ENCODE measurements at places on chromosomes 11 and 22.
A peak's percentile ranks its signal among the peaks of the same experiment; 100 is the strongest.

GRCh38 chr11:128548649-128549255, 38.6 kb downstream of the ETS1 start:
- DNase-seq, result no peak

DNA sequence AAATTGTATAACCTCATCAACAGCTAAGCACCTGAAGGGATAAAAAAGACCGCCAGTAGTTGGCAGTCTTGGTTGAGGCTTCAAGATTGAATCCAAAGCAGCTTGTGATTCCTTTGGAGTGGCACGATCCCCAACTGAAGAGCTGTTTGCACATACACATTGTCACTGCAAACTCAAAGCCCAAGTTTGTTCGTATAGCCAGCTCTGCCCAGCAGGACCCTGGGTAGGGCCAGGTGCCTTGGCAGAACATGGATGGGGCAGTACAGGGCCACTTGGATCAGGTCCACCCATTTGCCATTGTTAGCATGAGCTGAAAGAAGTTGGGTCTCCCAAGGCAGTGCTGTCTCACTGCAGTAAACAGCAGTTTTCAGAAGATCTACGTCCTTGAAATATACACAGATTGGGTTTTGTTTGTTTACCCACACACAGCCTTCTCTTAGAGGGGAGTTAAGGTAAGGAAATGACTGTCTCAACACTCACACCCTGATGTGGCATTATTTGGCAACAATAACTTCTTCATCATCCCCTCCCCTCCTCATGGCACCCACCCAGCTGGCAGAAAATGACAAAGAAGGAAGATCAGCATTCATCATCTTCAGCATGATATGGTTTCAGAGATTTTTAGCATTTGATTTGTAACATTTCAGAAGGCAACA, 132.9 kb downstream of the COMMD9 start:
- DNase-seq, result no peak

DNA sequence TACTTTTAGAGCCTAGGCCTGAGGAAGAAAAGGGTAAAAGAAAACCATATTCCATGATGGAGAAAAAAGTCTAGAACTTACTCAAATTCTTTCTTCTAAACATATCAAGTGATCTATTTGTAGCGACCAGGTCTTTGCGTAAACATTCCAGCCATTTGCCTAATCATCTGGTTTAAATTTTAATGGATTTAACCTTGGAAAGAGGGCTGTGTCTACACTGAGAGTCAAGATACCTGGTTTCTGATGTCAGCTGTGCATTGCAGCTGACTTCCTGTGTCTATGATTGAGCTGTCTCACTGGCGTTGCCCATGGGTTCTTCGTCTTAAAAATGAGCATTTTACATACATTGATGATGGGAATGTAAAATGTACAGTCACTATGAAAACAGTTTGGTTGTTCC, 10.0 kb upstream of the TMEM123 start:
- DNase-seq, result no peak

- DNase-seq, result no peak
These were observed 51.5 kb upstream of the PHOX2A start for GRCh38 chr11:72295471-72295870.

GRCh38 chr11:19089421-19089820, 27.5 kb upstream of the ZDHHC13 start:
- no peak for DNase-seq

GRCh38 chr11:63573881-63574855, 11.0 kb upstream of the PLAAT2 start:
- peak; percentile 48 for DNase-seq

GRCh38 chr22:37128555-37129281, 19.2 kb upstream of the TMPRSS6 start:
- DNase-seq, result no peak

DNA sequence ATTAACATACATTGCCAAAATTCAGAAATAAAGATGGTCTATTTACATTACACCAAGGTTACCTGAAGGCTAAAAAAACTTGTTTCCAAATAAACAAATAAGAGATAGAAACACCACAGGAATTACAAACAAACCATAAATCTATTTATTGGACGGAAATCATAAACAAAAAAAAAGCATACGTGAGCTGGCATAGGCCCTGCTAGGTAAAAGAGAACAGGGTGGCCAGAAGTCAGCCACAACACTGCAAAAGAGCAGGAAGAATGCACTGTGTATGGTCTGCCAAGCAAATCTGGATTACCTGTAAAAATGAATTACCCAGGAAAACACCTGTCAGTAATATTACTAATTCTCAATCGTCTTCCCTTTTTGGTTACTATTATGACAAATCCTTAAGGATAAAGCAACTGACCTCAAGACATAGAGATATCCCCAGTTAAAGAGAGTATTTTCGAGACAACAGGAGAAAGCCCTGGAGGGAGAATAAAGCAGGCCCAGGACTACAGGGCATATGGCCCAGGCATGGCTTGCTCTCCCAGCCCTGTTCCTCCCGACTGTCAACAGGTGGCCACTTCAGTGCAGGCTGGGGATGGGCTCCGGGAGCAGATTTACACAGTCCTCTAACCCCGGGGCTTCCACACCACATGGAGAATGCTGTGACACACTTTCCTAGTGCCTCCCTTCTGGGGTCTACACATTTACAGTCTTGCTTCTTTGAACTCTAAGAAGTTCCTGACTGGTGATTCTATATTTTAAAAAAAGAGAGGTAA, 18.0 kb downstream of the PPP2R1B start:
- DNase-seq, result no peak

- DNase-seq, result peak; percentile 61
These were observed 147.3 kb downstream of the FEZ1 start for GRCh38 chr11:125348674-125349309.

GRCh38 chr11:65786786-65787636, at the start of gene OVOL1:
TSS of gene OVOL1 (plus strand) at chr11:65787063. CDS start at chr11:65787374, 311 bp downstream.
- no peak for DNase-seq

DNA sequence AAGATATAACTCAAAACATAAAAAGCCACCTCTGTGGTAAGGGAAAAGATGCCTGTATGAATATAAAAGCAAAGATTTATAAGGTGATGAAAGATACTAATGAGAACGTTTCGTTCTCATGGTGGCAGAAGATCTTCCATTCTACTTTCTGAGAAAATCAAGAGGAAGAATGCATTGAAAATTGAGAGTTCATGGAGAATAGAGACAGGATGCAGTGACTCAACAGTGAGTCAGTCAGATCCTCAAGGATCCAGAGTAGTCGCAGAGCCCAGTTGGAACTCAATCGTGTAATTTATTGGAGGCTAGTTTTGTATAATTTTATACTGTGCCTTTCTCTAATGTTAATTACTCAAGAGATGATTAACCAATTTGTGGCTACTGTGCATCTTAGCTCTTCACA, 73.3 kb downstream of the ENTHD1 start:
- peak; percentile 74 for DNase-seq

DNA sequence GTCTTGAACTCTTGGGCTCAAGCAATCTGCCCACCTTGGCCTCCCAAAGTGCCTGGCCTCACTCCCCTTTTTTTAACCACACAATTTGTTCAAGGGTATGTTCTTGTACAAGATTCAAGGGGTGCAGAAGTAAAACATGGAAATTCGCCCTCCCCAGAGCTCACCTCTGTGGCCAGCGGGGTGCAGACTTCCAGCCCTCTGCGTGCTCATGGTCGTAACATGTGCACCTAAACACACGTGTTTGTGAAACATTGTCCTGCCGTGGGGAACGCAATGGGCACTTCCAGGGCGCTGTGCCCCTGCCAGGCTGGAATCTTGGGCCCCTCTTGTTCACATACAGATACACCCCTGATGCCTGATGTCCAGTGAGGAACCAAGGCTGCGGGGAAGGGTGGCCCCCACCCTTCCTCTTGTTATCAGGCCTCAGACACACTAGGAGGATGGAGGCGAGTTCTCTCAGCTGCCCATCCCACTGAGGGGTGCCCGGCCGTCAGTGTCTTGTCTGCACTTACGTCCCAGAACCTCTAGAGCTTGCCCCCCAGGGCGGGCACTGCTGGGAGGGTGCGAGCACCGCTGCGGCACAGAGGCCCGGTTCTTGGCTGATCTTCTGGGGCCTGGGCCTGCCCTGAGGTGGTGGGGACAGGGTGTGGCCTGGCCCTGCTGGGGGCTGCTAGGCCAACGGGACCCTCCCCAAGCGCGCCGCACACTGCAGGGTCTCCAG, 4.1 kb upstream of the EPS8L2 start:
- DNase-seq, result no peak

DNA sequence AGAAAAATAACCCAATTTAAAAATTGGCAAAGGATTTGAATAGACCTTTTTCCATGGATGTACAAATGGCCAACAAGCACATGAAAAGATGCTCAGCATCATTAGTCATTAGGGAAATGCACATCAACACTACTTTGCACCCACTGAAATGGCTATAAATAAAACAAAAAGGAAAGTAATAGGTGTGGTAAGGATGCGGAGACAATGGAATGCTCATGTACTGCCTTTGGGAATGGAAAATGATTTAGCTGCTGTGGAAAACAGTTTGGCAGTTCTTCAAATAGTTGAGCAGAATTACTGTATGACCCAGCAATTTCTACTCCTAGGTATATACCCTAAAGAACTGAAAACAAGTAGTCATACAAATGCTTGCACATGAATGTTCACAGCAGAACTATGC, 37.4 kb downstream of the LARGE2 start:
- no peak for DNase-seq

- DNase-seq, result no peak
These were observed 100.5 kb downstream of the DSCAML1 start for GRCh38 chr11:117696540-117696939.

Measured in urothelium cell line (cell line).